ENCODE measurements at places on chromosomes 16 and 17.

DNA sequence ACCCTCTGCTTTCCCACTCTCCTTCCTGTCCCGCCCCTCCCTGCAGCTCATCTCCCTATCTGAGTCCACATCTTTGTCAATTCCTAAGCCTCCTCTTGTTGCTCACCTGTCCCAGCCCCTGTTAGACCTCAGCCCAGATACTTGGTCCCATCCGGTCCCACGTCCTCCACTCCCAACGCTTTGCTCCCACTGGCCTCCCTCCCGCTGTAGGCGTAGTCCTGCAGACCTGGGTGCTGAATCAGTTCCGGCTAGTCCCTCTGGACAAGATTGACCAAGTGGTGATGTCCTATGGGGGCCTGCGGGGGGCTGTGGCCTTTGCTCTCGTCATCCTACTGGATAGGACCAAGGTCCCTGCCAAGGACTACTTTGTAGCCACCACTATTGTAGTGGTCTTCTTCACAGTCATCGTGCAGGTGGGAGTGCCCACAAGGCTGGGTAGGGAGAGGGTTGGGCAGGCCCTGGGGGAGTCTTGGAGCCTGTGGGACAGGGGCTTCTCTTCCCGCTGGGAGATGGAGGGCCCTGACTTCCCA is 8.0 kb downstream of the SLC9A5 start:
- DNase-seq: no peak

GRCh38 chr17:75844530-75845057 is 390 bp upstream of the UNC13D start:
- no peak for DNase-seq

DNA sequence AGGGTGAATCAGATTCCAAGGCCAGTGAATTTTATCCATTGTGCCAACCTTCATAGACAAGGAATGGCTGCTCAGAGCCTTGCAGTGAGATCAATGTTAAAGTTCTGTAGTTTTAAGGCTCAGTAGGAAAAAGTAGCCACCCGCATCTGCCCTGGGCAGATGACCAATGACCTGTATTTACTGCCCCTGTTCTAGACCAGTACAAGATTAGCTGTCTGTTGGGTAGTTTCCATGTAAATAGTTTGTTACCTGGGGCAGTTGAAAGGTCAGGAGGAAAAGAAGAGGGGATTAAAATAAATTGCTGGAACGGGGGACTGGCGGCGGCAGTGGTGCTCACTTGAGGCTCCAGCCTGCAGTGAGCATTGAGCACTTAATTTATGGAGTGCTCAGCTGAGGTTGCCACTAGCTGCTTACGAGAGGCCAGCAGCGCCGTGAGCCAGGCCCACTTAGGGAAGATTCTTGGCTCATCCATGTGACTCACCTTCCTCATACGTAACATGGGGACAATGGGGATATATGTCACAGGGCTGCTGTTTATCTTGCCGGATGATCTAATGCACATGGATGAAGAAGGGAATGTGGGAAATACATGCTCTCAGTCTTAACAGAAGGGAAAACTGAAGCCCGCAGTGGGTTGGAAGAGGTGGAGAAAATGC is 10.7 kb upstream of the NOS2 start:
- no peak for DNase-seq

GRCh38 chr16:57475711-57476339 is 10.5 kb downstream of the DOK4 start:
- no peak for DNase-seq

DNA sequence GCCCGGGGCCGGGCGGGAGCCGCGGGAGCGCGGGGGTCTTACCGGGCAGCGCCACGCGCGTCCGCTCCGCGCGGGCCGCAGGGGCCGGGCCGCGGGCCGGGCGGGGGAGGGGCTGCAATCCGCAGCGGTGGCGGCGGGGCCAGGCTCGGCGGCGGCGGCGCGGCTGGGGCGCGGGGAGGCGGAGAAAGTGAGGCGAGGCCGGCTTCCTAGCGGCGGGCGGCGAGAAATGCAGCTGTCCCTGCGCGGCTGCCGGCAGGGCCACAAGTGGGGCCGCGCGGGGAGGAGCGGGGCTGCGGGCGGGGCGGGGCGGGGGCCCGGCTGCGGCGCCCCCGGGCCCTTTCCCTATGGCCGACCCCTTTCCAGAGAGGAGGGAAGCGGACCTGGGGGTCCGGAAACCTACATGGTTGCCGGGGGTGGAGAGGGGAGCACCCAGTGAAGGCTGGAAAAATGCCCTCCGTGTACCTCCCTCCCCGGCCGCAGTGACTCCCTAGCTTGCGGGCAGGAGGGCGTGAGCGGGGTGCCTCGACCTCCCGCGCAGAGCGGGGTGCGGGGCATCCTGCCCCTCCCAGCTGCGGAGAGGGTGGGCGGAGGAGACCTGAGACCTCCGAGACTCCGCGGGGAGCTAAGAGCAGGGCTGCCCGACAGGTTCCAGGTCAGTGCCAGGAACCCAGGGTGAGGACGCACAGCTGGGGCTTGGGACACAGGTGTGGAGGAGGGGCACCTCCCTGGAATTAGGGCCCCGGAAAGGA is at the start of gene CUEDC1:
TSS of gene CUEDC1 (minus strand) at position 230 of the 749 bp plus-strand sequence. CDS start 69,848 bp downstream, outside the sequence.
- DNase-seq: peak; percentile 76

- no peak for DNase-seq
These were observed 121.8 kb upstream of the MED13 start for GRCh38 chr17:62186841-62187240.

- peak; percentile 6 for DNase-seq
These were observed 54.4 kb upstream of the YPEL2 start for GRCh38 chr17:59277031-59277430.

DNA sequence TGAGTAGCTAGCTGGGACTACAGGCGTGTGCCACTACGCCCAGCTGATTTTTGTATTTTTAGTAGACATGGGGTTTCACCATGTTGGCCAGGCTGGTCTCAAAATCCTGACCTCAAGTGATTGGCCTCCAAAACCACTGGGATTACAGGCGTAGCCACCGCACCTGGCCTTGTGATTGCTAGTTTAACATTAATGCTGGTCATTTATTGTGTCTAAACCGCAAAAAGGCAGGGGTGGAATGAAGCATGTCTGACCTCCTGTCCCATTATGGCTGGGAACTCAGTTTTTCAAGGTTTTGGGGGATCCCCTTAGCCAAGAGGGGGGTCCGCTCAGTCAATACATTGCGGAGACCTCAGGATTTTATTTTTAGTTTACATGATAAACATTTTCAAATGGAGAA is 10.7 kb upstream of the CNGB1 start:
- DNase-seq: no peak

DNA sequence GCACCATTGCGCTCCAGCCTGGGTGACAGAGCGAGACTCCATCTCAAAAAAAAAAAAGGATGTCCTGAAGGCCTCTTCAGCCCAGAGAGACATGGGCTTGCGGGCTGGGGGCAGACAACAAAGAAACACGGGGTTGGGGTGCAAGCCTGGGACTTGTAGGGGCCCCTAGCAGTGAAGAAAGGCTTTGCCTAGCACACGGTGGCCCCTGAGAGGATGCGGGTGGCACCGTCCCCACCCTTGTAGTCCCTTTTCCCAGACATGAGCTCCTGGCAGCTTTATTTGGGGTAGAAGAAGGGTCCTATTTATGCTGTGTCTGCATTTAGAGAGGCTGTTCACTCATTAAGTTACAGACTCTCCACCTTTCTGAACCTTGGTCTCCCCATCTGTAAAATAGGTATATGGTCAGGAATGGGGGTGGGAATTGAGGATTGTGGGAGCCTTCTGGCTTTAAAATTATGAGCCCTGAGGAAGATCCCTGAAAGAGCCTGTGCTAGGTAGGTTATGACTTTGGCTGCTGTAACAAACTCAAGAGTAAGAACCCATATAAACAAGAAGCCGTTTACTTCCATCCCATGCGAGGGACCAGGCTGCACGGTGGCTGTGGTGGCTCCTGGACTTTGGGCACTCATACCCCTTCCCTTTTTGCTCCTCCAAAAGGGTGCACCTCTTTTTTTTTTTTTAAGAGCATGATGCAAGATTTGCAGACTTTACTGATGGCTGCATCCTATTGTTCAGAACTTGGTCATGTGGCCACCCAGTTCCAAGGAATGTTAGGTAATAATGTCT is 20.6 kb upstream of the ADGRG1 start:
- no peak for DNase-seq

GRCh38 chr16:55136356-55137150 is 187.4 kb upstream of the IRX6 start:
- no peak for DNase-seq

- DNase-seq: no peak
These were observed at the start of gene SLC16A3 for GRCh38 chr17:82228842-82229697. Gene SLC16A3 (plus strand): TSS chr17:82229042. CDS start chr17:82236009, 6,967 bp downstream.

GRCh38 chr16:56013962-56014552 is 138.9 kb upstream of the CES5A start:
- DNase-seq: no peak

DNA sequence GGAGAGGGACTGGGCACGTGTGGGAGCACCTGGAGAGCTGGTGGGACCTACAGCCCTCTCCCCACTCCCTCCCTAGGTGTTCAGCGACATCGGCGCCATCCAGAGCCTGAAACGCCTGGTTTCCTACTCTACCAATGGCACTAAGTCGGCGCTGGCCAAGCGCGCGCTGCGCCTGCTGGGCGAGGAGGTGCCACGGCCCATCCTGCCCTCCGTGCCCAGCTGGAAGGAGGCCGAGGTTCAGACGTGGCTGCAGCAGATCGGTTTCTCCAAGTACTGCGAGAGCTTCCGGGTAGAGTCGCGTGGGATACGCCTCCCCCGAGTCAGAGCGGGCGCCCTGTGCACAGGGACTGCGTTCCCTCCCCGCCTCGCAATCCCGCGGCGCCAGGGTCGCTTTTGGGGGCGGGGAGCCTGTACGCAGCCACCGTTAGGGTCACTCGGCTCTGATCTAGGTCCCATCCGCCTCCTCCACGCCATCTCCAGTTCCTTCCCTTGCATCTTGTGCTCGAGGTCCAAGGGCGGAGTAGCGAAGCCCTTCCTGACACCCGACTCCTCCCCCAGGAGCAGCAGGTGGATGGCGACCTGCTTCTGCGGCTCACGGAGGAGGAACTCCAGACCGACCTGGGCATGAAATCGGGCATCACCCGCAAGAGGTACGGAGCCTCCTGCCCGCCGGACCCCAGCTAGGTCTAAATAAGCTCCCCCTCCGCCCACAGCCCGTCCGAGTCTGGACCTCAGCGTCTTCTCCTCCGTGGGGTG is 13.0 kb downstream of the SARM1 start:
- no peak for DNase-seq

GRCh38 chr17:51668155-51668962 is 408.0 kb downstream of the UTP18 start:
- DNase-seq: no peak

- DNase-seq: no peak
These were observed 10.6 kb upstream of the RFFL start for GRCh38 chr17:35073991-35074627.

DNA sequence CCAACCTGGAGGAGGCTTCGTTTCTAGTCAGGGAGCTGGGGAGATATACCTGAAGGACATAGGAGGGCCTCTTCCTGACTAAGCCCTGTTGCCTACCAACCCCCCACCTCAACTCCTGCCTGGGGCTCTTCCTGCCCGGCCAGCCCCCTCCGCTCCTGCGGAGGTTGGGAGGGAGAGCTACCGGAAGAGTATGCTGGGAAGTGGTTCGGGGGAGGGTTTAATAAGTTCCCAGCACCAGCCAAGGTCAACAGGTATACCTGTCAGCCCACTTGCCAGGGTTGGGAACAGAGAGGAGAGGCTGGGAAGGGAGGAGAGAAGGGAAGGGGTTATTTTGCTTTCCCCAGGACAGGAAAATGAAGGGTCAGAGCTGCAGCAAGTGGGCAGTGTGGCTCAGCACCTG is 4.7 kb downstream of the PPP1R1B start:
- no peak for DNase-seq

- DNase-seq: no peak
These were observed 9.0 kb downstream of the LRRC37B start for GRCh38 chr17:32016231-32016630.

- no peak for DNase-seq
These were observed at the start of gene HBQ1 for GRCh38 chr16:180101-180675. Gene HBQ1 (plus strand): TSS chr16:180459. CDS start chr16:180487, 28 bp downstream.

DNA sequence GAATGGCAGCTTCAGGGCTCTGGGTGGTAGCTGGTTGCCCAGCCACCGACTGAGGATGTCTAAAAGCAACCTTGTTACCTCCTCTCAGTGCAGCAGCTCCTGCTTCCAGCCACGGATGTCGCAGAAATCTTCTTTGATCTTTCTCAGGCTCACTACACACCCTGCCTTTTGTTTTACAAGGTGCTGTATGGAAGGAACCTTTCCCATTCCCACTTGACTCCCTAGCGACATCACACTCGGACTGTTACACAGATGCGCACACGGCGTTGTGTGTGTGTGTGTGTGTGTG is 135.8 kb upstream of the CPHXL start:
- DNase-seq: no peak

- no peak for DNase-seq
These were observed 61.5 kb downstream of the MYOCD start for GRCh38 chr17:12727076-12727760.

DNA sequence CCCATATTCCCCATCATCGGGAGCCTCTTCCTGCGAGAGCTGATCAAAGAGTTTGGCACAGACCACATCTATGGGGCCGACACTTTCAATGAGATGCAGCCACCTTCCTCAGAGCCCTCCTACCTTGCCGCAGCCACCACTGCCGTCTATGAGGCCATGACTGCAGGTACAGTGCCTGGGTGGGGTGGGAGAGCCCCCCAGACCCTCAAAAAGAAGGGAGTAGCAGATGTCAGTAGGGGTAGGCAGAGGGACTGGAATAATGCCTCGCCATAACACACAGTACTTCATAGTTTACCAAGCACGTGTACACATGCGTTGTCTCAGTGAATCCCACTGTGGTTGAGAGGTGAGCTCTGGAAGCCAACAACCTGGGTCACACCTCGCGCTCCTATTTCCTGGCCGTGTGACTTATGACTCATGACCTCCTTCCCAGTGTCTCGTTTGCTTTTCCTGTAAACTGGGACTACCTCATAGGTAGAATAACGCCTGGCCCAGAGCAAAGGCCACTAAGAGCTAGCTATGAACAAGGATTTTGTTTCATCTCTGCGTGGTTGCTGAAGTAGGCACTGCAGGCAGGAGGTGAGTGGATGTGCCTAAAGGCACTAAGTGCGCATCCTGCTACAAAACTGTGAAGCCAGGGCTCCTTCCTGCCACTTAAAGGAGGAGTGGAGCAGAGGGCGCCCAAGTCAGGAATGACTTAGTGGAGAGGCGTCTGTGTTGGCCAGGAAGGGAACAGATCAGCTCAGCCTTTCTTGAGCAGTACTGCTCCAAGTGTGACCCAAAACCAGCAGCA is 5.2 kb downstream of the NAGLU start:
- DNase-seq: no peak

All from putamen (tissue), 1 donor.